AG08396 (cell line): ENCODE measurements at places on chromosomes 5 and 9.

- no peak for DNase-seq
Measured at GRCh38 chr5:51382521-51383130, 622 bp upstream of the ISL1 start.

- peak; percentile 10 for DNase-seq
Measured at GRCh38 chr5:92890841-92891244, 690.2 kb downstream of the NR2F1-AS1 start.

- no peak for DNase-seq
Measured at GRCh38 chr5:90365328-90365727, 44.2 kb downstream of the CETN3 start.

GRCh38 chr9:27337236-27337635, 40.3 kb upstream of the EQTN start:
- no peak for DNase-seq

DNA sequence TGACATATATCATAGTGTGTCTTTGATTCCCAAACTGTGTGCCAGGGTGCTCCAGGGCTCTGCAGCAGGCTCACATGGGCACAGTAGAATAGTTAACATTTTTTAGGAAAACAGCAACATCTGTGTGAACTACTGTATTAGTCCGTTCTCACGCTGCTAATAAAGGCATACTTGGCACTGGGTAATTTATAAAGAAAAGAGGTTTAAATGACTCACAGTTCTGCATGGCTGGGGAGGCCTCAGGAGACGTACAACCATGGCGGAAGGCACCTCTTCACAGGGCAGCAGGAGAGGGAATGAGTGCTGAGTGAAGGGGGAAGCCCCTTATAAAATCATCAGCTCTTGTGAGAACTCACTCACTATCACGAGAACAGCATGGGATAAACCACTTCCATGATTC, 82.7 kb downstream of the EGFLAM start:
- DNase-seq, result no peak

- no peak for DNase-seq
Measured at GRCh38 chr5:132237141-132237540, 9.5 kb upstream of the P4HA2 start.

GRCh38 chr9:113921396-113921925, 45.4 kb downstream of the ZNF618 start:
- no peak for DNase-seq
